ENCODE measurements at places on chromosomes 1 and 21.

- no peak for DNase-seq
Observed at GRCh38 chr1:59952065-59952464, 25.5 kb upstream of the CYP2J2 start.

- no peak for DNase-seq
Observed at GRCh38 chr1:6923416-6923815, 138.2 kb downstream of the CAMTA1 start.

DNA sequence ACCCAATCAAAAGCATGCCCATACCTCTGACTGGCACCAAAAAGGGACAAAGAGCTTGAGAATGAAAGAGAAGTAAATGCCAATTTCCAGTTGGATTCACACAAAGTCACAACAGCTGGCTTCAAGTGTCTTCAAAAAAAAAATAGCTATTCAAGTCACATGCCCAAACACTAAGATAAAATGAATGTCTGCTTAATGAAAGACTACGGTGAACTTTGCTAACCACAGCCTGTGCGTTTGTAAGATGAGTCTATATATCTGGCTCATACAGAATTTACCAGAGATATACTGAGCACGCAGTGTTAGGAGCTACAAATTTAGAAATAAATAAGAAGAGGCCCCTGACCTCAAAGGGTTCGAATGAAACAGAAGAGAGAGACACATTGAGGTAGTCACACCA lies 73.2 kb downstream of the DAB1 start:
- no peak for DNase-seq

GRCh38 chr1:65048335-65048734 lies 82.0 kb upstream of the JAK1 start:
- no peak for DNase-seq

DNA sequence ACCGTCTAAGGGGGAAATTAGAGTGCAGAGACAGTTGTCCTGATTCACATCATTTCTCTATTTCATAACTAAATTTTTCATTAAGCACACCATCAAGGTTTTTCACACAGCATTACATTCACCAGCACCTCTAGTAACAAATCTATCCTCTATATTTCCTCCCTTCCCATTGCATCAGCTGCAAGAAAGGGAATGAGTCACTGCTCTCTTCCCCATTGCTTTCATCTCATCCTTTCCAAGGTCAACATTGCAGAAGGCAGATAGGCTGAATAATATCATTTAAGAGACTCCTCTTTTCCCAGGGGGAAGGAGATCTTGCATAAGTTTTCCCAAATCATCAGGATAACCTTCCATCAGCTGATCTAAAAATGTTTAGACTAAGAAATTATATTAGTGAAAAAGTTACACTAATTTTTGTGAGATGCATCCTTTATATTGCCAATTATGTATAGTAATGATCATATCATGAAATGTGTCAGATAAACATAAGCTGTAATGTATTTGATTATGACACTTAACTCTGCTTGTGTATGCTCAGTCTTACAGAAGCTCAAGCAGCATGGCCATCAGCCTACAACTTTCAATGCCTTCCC lies 4.3 kb downstream of the INTS7 start:
- DNase-seq: no peak

DNA sequence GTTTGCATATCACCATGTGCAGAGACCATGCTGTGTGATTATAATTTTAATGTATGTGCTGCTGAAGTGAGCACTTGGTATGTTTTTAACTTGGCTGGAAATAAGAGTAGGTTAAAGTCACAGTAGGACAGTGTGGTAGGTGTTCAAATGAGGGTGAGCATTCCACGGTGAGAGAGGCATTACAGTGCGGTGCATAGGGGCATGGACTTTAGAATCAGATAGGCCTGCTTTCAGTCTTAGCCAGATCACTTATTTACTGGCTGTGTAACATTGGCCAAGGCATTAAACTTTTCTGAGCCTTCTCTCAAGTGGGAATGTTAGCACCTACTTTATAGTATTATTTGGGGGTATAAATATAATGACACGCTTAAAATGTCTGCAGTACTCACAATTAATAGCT lies 43.2 kb downstream of the GIPC2 start:
- no peak for DNase-seq

DNA sequence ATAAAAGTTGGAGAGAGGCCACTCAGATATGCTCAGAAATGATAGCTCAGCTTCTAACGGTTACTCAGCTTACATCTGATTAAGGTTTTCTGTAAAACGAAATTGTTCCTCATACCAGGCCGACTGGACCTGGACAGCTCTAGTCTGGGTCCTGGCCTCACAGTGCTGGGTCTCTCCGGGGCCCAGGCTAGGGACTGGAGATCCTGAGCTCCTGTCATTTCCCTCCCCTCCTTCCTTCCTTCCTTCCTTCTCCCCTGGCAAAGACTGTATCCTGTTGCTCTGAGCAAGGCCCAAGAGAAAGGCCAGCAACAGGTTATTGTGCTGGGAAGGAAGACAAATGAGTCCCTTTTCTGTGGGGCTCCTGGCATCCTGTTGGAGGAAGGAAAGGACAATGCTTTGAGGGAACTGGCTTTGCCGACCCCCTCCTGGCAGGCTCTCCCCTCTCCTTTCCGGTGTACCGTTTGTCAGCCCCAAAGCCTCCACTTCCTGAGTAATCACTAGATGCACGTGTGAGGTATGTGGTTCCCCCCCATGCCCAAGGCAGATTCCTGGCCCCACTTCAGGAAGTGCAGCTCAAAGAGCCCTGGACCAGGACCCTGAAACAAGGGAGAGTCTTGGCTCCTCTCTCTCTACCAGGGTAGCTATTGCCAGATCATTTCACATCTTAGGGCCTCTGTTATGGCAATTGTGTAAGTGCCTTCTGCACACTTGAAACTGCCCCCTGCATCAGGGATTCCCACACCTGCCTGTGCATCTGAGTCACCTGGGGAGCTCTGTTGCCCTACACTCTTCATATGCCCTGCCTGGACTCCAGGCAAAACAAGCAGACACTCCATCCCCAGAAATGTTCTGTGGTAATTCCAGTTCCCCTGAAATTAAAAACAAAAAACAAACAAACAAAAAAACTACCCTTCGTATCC lies 212.7 kb upstream of the FGGY start:
- no peak for DNase-seq

DNA sequence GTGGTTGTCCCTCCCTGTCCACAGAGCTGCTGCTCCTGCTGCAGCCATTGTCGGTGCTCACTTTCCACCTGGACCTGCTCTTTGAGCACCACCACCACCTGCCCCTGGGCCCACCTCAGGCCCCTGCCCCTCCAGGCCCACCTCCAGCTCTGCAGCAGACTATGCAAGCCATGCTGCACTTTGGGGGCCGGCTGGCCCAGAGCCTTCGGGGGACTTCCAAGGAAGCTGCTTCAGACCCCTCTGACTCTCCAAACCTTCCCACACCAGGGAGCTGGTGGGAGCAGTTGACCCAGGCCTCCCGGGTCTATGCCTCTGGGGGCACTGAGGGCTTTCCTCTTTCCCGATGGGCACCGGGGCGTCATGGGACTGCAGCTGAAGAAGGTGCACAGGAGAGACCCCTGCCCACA lies 5.9 kb downstream of the RUSC1 start:
- no peak for DNase-seq

DNA sequence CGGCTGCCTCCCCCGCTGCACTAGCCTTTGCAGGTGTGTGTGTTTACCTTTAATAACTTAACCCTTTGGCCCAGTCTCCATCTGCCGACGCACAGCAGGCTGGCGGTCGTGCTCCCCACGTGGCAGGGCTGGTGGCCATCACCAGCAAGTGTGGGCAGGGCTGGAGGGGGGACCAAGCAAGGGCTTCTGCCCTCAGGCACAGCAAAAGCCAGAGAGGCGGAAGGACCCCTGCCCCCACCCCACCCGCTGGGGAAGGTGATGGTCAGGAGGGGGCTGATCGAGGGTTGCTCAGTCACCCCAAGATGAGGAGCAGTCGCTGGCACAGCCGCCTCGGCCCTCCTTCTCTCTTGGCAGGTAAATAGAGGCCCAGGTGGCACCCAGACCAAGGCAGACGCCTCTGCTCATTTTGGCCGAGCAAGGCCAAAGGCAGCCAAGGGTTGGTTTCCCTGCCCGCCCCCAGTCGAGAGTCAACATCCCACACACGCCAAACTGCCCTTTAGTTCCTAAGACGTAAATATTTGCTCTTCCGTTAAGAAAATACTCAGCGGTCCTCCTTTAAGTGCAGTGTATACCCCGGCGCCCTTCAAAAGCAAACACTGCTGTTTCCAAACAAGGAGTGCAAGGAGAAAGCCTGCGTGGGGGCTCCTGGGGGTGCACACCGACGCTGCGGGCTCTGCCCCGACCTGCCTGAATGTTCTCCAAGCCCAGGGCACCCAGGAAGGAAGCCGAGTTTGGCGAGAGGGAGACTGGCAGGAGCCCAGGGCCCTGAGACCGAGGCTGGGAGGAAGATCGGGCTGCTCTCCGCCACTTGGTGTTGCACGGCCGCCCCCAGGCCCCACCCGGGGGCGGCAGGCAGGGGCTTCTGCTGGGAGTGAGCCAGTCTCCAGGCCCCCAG lies 82.7 kb downstream of the SIK1 start:
- DNase-seq: no peak

GRCh38 chr1:201746156-201746555 lies 82.8 kb upstream of the IPO9 start:
- DNase-seq: no peak

- DNase-seq: no peak
Observed at GRCh38 chr1:5519366-5520135, 472.7 kb downstream of the NPHP4 start.

- DNase-seq: no peak
Observed at GRCh38 chr1:152053375-152053774, 16.6 kb upstream of the S100A11 start.

DNA sequence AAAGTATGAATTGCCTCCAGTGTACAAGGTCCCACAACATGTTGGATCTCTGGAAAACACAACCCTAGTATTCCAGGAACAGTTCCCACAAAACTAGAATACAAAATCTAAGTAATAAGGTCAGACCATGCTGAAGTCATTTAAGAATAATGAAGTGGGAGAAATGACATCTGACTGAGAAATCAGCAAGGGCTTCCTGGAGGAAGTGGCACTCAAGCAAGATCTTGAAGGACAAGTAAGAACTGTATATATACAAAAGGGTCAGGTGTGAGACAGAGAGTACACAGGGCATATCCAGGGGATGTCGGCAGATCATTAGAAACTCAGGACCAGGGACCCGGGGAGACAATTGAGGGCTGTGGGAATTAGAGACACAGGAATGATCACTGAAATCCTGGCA lies 18.7 kb downstream of the MIS18A start:
- no peak for DNase-seq

DNA sequence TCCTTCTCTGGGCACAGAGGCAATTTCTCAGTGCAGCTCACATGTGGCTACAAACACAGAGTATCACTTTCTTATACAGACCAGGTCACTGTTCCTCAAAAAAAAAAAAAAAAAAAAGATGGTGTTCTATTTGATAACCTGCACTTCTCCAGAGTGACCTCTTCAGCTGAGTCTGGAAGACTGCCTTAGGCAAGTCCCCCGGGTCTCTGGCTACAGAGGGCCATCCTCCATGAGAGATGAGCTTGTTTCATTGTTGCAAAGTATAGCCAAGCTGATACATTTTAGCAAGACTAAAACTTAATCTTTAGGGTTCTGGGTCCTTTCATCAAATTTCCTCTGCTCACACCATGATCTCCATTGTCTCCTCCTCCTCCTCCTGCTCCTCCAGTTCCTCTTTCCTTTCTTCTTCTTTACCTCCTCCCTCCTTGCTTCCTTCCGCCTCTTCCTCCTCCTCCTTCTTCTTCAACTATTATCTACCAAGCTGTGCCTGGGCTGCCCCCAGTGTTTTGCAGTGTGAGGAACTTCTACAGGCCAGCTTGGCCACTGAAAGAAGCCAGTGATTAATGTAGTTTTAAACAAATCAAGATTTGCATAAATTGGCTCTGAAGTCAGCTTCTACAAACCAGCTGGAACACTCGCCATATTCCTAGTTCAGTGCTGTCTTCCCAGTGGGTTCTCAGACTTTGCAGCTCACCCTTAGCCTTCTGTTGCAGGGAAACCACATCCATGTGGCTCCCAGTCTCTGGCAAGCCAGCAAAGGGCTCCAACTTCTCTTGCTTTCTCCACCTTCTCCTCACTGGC lies 139.4 kb downstream of the RUNX1 start:
- DNase-seq: no peak

DNA sequence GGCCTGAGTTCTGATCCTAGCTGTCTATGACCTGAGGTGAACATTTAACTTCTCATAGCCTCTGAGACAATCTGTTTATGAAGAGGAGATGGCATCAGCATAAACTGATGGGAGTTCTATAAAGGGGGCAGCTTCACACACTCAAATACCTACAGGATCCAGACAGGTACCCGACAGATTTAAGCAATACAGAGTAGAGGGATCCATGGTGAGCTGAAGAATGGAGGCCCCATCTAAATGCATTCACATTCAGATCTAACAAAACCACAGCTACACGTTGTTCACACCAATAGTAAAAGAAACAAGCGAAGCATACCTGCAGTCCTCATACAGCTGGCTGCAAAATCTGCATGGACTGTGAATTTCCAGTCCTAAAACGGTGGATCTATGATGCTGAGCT lies 48.7 kb upstream of the ESRRG start:
- no peak for DNase-seq

- no peak for DNase-seq
Observed at GRCh38 chr1:157112186-157112867, 12.7 kb upstream of the ETV3L start.

DNA sequence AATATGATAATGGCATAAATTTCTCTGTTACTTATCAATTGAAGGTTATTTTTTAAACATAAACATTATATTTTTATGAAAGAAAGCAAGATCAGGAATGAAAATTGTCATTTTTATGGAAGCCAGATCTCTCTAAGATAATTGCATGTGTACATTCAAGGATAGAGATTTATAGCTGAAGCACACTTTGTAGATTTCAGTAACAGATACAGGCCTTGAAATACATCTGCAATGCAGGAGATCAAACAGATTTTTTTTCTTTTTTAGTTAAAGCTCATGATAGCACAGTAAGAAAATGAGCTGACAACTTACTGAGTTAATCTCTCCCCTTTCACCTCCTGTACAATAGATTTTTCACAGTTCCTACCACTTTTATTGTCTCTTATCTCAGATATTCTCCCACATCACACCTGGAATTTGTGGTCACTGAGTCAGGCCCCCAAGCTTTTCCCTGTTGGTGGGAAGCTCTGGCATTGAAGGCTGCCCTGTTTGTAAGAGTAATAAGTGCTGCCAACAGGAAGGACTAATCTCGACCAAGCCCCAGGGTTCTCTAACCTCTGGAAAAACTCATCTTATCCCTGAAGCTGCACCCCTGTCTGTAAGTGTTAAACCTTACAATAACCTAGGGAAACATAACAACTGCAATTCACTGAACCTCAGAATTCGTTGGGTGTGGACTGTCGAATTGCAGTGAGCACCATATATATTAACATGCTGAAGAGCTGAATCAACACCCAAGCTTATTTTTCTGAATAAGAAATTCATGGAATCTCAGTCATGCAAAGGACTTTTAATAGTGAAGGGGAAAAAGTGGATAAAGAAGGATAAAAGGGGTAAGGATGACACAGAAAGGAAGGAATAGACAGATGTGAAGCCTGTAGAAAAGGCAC lies 599.0 kb downstream of the LMO4 start:
- no peak for DNase-seq
